ENCODE measurements at places on chromosomes 13 and 19.

- DNase-seq: peak; percentile 68
Measured at GRCh38 chr19:1001538-1002166, 1.4 kb downstream of the GRIN3B start.

- no peak for DNase-seq
Measured at GRCh38 chr19:5789886-5790558, 941 bp downstream of the DUS3L start.

- no peak for DNase-seq
Measured at GRCh38 chr19:11964496-11964857, 363 bp upstream of the ZNF763 start.

DNA sequence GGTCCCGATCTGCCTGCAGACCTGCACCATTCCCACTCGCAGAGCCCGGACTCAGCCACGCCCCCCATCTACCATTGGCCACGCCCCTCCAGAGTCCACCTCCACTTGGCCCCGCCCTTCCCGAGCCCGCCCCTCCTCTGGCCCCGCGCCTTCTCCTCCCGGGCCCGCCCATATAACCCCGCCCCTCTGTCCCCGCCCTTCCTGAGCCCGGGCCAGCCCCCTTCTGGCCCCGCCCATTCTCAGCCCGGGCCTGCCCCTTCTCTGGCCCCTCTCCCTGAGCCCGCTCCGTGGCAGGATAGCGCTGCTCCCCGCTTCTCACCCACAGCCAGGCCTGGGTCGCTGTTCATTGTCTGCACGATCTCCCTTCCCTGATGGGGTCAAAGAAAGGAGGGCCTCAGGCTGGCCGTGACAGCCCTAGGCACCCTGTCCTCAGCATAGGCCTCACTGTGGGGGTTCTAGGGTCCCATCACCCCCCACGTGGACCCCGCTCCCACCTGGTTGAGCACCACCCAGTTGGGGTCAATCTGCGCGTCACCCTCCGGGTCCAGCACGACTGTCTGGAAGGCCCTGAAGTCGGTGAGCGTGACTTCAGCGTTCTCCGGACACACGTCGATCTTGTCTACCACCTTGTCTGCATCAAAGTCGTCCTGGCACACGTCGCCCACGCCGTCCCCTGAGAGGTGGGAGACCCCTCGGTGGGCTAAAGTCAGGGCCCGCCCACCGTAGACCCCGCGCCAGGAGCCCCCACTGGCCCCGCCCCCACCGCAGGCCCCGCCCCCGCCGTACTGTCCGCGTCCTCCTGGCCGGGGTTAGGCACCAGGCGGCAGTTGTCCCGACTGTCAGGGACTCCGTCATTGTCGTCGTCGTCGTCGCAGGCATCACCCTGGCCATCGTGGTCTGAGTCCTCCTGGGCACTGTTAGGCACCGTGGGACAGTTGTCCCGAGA lies 5.7 kb downstream of the COMP start:
- peak; percentile 88 for DNase-seq

- no peak for DNase-seq
Measured at GRCh38 chr19:39112338-39112890, 13.2 kb upstream of the PAK4 start.

GRCh38 chr19:6224308-6224675 lies 55.5 kb downstream of the MLLT1 start:
- DNase-seq: no peak

- no peak for DNase-seq
Measured at GRCh38 chr13:78182813-78183212, 264.2 kb upstream of the EDNRB start.

GRCh38 chr19:34370983-34371382 lies 6.0 kb downstream of the GPI start:
- no peak for DNase-seq

Data from stimulated activated CD4-positive, alpha-beta T cell treated with anti-CD3 and anti-CD28 coated beads, Interleukin-4, amount 100 ng/mL, for 48 hours (primary cell).